ENCODE measurements at places on chromosomes 7 and 10. TPM values are rescaled to one million over a fixed set of nuclear protein-coding genes. Genes with fewer than 3 reads are reported as not detected.
A peak's percentile ranks its signal among the peaks of the same experiment; 100 is the strongest.

The TRIM50 gene
- not detected for total RNA-seq

DNA sequence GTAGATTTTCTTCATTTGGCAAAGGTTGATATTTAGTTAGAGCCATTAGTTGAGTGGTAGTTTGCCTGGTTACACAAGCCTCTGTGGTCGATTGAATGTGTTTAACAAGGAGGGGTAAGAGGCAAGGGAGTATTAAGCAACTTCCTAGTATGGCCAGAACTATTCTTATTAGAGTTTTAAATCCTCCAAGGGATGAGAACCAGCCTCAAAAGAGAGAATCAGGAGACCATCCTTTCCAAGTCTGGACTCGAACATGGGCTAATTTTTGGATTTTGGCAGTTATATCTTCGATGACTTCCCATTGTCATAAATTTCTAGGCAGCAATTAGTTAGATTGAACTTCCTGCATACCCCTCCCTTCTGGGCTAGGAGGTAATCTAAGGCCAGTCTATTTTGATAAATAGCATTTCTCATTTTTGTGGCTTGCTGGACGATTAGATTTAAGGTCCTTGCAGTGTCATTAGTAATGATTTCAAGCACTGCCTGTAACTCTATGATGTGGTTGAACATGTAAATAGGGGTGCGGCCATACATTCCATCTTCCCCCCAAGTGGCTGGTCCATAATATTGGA lies 219.5 kb upstream of the KCND2 start:
- no peak for DNase-seq
- H3K4me3 ChIP-seq, result no peak overlapping the region
- no peak overlapping the region for H3K27ac ChIP-seq
- no peaks in the 10 kb centered on the region for H3K27me3 ChIP-seq

DNA sequence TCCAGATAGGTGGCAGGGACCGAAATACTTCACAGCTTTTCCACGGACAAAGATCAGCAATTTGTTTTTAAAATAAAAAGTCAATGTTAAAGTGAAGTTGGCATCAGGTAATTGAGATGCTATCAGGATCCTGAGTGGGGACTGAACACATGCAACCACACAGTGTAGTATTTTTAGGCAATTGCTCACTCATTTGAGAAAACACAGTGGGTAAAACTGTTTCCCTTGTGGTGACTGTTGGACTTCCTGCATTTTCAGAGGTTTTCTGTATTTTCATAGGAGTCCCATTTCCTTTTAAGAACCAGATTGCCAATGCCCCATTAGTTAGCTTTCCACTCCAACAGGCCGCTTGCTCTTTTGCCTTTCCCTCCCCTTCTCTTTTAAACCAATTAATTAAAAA lies 159.5 kb upstream of the ZNF32 start:
- peaks cover 3% of the 10 kb centered on the region for H3K36me3 ChIP-seq
- H3K4me3 ChIP-seq, result peak overlapping the region; percentile 13
- H3K4me1 ChIP-seq, result peaks cover 55% of the 10 kb centered on the region
- DNase-seq, result no peak

DNA sequence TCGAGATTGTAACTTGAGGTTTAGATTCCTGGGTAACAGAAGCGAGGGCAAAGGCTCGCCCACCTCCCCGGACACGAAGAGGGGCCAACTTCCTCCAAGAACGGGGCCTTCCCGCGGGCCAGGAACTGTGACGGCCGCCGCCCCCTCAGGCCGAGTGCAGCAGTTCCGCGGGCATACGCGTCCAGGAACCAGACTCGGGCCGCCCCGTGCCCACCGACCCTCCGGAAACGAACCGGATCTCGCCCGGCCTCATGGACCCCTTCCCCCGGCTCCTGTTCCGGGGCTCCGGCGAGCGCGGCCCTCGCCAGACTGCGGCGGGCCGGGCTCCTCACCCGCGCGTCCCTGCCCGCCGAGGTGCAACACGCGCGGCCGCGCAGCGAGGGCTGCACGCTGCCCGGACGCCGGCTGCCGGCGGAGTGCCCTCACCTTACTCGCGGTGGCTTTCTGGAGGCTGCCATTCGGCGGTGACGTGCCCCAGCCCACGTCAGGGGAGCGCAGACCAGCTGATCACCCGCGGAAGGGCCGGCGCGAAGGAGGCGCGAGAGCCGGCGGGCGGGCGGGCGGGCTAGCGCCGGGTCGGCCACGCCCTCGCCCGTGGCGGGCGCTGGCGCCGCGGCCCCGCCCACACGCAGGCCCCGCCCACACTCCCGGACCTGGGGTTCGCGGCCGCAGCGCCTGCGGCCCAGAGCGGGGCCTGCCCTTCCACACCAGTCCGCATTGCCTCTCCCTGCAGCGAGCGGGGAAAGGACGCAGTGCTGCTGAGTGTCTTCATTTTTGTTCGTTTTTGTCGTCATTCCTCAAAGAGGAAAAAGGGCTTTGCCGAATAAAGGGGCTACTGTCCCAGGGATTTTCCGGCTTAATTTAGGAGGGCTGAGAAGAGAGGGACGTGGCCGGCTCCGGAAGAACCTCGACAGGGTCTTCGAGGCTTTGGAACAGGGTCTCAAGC lies at the start of gene XPNPEP1:
TSS of gene XPNPEP1 (minus strand) at position 536 of the 946 bp plus-strand sequence. CDS start at position 458, 78 bp downstream.
- peak within 1 kb of the TSS; percentile 90 for H3K27ac ChIP-seq
- H3K36me3 ChIP-seq, result peaks cover 28% of the 10 kb centered on the region
- H3K27me3 ChIP-seq, result peaks cover 7% of the 10 kb centered on the region

GRCh38 chr7:142303650-142304049 lies 45.8 kb upstream of the PRSS58 start:
- H3K27me3 ChIP-seq, result peaks cover 20% of the 10 kb centered on the region
- no peak overlapping the region for H3K27ac ChIP-seq
- H3K36me3 ChIP-seq, result no peaks in the 10 kb centered on the region
- no peak for DNase-seq
- no peak overlapping the region for H3K4me3 ChIP-seq

The EFCAB10 gene
- total RNA-seq, result not detected

The CALD1 gene
- total RNA-seq, result 10.1 TPM

The EPO gene
- 0.14 TPM for total RNA-seq

The CRHR2 gene
- not detected for total RNA-seq

The ALOX5 gene
- total RNA-seq, result 0.21 TPM

DNA sequence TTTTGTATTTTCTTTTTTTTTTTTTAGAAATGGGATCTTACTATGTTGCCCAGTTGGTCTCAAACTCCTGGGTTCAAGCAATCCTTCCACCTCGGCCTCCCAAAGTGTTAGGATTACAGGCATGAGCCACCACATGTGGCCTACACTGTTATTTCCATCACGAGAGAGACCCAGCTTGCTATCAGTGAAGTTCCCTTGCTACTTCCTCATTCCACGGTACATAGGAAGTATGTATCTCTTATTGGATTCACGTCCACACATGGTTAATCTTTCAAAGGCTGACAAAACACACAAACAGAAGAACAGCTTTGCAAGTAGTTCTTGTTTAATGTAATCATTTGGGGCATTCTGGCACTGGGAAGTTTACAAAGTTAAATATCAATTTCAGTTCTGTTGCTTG lies 50.9 kb downstream of the DCLRE1A start:
- no peak for DNase-seq
- H3K36me3 ChIP-seq, result no peaks in the 10 kb centered on the region
- H3K27me3 ChIP-seq, result peaks cover 42% of the 10 kb centered on the region
- no peak overlapping the region for H3K4me3 ChIP-seq

- H3K27me3 ChIP-seq, result no peaks in the 10 kb centered on the region
- peak overlapping the region; percentile 99 for H3K4me3 ChIP-seq
- no peak for DNase-seq
Observed at GRCh38 chr10:26697922-26698608, 564 bp downstream of the PDSS1 start.

- no peak overlapping the region for H3K27ac ChIP-seq
- H3K36me3 ChIP-seq, result no peaks in the 10 kb centered on the region
- no peaks in the 10 kb centered on the region for H3K4me1 ChIP-seq
- no peak overlapping the region for H3K4me3 ChIP-seq
Observed at GRCh38 chr7:2662273-2663120, 25.5 kb upstream of the AMZ1 start.

DNA sequence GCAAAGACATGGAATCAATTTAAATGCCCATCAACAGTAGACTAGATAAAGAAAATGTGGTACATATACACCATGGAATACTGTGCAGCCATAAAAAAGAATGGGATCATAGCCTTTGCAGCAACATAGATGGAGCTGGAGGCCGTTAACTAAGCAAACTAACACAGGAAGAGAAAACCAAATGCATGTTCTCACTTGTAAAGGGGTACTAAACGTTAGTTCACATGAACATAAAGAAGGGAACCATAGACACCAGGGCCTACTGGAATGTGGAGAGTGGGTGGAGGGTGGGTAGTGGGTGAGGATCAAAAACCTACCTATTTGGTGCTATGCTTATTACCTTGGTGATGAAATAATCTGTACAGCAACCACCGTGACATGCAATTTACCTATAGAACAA lies 78.4 kb upstream of the GSDME start:
- no peaks in the 10 kb centered on the region for H3K27me3 ChIP-seq
- H3K4me1 ChIP-seq, result peaks cover 46% of the 10 kb centered on the region
- no peak for DNase-seq
- H3K36me3 ChIP-seq, result peaks cover 78% of the 10 kb centered on the region
- no peak overlapping the region for H3K4me3 ChIP-seq
- H3K27ac ChIP-seq, result no peak overlapping the region

GRCh38 chr7:66502230-66503035 lies 126.2 kb upstream of the KCTD7 start:
- no peak for DNase-seq
- no peaks in the 10 kb centered on the region for H3K4me1 ChIP-seq
- H3K4me3 ChIP-seq, result no peak overlapping the region
- H3K27me3 ChIP-seq, result peaks cover 14% of the 10 kb centered on the region
- H3K36me3 ChIP-seq, result no peaks in the 10 kb centered on the region

GRCh38 chr10:95745501-95745900 lies 10.5 kb upstream of the ENTPD1 start:
- peaks cover 14% of the 10 kb centered on the region for H3K4me1 ChIP-seq
- H3K27me3 ChIP-seq, result no peaks in the 10 kb centered on the region
- H3K36me3 ChIP-seq, result peaks cover 9% of the 10 kb centered on the region
- H3K4me3 ChIP-seq, result no peak overlapping the region

- peaks cover 16% of the 10 kb centered on the region for H3K4me1 ChIP-seq
- peaks cover 35% of the 10 kb centered on the region for H3K36me3 ChIP-seq
- DNase-seq, result no peak
Observed at GRCh38 chr7:930975-931758, 23.3 kb downstream of the ADAP1 start.

The HMX2 gene
- not detected for total RNA-seq

GRCh38 chr7:45086331-45087065 lies 2.3 kb downstream of the NACAD start:
- no peak overlapping the region for H3K27ac ChIP-seq
- H3K36me3 ChIP-seq, result no peaks in the 10 kb centered on the region
- peaks cover 13% of the 10 kb centered on the region for H3K27me3 ChIP-seq

The ADRA2A gene
- total RNA-seq, result not detected

DNA sequence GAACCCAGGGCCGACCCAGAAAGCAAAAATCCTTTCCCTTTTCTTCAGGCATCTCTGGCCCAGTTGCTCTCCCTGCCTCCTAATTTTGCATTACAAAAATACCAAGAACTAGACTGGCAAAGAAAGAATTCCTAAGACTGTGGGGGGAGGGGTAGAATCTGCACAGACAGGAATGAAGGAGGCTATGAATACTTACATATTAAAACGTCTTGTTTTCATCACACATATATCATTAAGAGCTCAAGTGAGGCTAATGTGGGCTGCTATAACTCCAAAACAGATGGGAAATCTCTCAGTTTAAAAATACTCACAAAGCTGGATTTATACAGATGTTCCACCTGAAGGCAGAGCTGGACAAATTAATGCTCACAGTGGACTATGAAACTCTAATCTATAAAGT lies 29.2 kb upstream of the MKX start:
- peaks cover 32% of the 10 kb centered on the region for H3K27me3 ChIP-seq
- no peak overlapping the region for H3K27ac ChIP-seq

DNA sequence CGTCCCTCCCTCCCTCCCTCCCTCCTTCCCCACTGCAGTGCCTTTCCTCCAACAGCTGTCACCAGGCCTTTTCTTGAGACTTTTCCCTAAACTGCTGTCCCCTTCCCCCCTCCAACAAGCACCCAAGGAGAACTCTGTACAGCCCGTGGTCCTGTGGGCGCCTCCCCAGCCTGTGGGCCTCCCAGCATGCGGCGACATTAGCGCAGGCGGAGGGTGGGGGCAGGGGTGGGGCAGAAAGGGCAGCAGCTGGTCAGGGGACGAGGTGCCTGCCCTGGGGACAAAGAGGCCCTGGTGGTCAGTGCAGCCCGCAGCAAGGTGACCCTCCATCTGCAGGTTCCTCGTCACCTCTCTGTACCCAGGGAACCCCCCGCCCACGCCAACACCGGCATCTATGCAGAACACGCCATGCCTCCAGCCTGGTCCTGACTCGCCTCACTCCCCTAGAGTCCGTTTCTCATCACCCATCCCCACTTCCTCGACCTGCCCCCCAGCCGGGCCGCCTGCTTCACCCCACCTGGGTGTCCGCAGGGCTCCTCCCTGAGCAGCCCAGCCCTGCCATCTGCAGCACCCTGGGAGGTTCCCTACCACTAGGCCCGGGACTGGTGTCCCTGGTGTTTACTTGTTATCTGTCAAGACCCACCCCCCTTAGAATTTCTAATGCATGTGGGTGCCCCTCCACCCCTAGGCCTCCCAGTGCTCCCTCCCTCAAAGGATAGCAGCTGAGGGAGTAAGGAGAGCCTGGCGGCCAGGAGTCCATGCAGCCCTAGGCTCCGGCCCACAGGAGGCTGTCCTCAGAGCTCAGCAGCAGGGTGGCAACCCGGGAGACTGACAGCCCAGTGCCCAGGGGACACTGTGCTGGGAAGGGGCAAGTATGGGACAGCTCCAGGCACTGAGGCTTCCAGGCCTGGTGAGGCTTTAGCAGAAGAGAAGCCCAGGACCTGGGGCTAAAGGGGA lies 147.8 kb downstream of the ARHGAP22 start:
- H3K4me3 ChIP-seq, result no peak overlapping the region
- DNase-seq, result no peak
- H3K36me3 ChIP-seq, result no peaks in the 10 kb centered on the region
- no peaks in the 10 kb centered on the region for H3K4me1 ChIP-seq
- no peak overlapping the region for H3K27ac ChIP-seq

DNA sequence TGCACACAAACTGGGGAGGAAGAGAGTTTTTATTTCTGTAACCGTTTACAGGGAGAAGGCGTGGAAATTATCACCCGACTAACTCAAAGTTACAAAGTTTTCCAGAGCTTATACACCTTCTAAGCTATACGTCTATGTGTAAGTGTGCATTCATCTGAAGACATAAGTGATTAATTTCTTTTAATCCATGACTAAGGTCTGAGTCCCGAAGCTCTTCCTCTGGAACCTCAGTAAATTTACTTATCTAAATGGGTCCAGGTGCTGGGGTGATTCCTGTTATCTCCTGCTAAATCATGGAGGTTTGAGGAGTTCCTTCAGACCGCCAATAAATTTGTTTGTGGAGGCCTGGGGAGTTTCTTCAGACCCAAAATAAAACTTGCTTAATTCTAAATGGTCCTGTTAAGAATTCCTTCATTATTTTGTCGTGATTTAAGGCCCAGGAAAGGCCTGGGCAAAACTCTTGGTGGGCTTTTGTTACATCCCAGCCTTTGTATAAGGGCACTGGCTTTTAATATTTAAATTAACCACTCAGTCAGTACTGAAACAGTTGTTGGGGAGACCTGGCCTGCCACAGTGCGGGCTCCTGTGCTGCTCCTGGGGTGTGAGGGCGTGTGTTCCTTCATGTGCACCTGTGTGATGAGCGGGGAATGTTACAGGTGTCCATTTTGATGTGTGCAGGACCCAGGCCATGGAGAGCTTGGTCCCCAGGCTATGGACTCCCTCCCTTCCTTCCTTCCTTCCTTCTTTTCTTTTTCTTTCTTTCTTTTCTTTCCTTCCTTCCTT lies 5.8 kb upstream of the METTL27 start:
- no peak for DNase-seq
- no peaks in the 10 kb centered on the region for H3K36me3 ChIP-seq
- H3K4me3 ChIP-seq, result no peak overlapping the region
- no peak overlapping the region for H3K27ac ChIP-seq

GRCh38 chr10:69559525-69559924 lies 13.7 kb downstream of the NEUROG3 start:
- no peak overlapping the region for H3K4me3 ChIP-seq
- no peaks in the 10 kb centered on the region for H3K36me3 ChIP-seq
- H3K4me1 ChIP-seq, result peaks cover 9% of the 10 kb centered on the region
- H3K27me3 ChIP-seq, result peaks cover 21% of the 10 kb centered on the region
- DNase-seq, result no peak
